ENCODE measurements at places on chromosomes 6 and 20.

DNA sequence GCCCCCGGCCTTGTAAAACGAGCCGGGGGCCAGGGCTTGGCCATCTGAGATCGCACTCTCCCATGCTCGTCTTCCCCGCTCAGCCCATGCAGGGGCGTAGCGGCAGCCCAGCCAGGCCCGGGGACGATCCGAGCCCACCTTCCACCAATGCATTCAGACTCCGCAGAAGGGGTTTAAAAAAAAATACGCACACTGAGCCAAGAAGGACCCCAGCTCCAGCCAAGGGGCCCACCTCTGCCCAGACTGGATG, 320 bp downstream of the GSTA4 start:
- DNase-seq = peak; percentile 33

- DNase-seq = no peak
Measured at GRCh38 chr20:32829311-32830005, 9.7 kb downstream of the MAPRE1 start.

GRCh38 chr6:29107758-29108157, at the start of gene OR2J3:
Gene OR2J3, plus strand, starts transcription at chr6:29108058. Its CDS starts 3,833 bp downstream, at chr6:29111891.
- no peak for DNase-seq

DNA sequence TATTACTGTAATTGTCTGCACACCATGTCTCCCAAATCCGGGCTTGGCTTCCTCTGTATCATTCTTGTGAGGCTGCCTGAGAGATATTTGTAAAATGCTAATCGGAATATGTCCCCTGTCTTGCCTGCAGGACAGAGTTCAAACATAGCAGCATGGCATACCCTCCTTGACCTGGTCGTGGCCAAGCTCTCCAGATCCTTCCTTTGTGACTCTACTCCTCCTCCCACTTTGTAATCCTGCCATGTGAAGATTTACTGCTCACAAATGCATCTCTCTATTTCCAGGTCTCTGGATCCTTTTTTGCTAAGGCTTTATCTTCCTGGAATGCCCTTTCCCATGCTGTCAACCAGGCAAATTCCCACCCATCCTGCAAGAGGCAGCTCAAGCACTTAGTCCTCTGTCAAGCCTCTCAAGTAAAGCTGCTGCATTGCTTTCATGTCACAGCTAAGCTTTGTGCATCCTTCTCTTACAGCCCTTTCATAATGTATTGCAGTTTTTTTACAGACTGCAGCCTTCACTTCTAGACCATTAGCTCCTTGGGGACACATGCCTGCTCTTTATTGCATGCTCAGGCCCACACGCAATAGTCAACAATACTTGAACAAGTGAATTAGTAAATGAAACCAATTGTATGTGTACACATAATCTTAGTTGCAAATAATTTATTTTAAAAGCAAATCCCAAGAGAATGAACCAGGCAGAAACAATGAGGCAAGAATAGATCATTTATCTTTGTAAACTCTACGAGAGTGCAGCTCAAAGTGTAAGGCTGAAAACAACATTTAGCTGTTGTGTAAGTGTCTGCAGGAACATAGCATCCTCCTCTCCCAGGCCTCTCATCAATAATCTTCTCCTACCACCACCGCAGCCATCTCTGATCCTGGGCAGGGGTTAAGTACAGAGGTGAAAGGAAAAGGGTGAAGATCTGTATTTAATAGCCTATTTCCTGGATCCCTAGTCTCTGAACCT, 45.8 kb downstream of the HIVEP2 start:
- no peak for DNase-seq

DNA sequence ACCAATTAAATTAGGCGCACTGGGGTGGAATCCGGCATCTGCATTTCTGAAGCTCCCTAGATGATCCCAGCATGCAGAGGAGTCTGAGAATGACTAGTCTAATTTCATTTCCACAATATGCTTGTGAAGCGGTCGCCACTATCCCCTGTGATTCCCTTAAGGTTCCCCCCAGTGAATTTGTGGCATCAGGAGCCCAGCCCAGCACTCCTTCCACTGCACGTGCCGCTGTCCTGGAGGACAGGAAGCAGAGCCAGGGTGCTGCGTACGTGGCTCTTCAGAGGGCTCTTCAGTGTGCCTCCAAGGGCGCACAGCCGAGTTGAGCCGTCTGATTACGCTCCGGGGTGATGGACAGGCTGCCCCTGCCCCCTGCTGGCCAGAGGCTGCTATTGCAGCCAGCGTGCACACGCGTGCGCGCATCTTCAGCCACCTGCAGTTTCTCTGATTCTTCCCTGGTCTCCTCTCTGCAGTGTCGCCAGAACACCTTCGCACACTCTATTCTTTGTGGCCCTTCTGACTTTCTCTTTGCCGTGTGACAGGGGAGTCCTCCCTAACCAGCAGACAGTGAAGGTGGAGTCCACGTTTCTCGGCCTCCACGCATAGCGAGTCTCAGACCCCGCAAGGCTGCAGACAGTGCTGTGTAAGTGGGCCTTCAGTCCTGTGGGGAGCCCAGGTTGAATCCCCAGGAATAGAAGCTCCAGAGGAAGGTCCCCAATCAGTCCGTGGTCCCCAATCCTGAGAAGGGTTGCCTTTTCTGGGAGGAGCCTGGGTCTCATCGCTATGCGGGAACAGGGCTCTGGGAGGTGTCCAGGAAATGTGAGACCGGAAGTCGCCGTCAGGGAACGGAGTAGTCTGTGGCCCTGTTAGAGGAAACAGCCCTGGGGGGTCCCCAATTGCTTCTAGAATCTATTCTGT, 16.5 kb upstream of the NCR2 start:
- peak; percentile 88 for DNase-seq
